Transverse colon (tissue), 4 donors: ENCODE measurements at places on chromosomes 2 and 18.

- no peak overlapping the region for H3K27ac ChIP-seq
- no peaks in the 10 kb centered on the region for H3K4me1 ChIP-seq
- no peak for DNase-seq
- H3K36me3 ChIP-seq, result no peaks in the 10 kb centered on the region
- no peaks in the 10 kb centered on the region for H3K27me3 ChIP-seq
- H3K4me3 ChIP-seq, result no peak overlapping the region
These were observed 66.1 kb upstream of the CDCA7 start for GRCh38 chr2:173288561-173288960.

- H3K4me3 ChIP-seq, result no peak overlapping the region
- no peaks in the 10 kb centered on the region for H3K27me3 ChIP-seq
- no peaks in the 10 kb centered on the region for H3K4me1 ChIP-seq
- no peak overlapping the region for H3K27ac ChIP-seq
- no peak for DNase-seq
- no peaks in the 10 kb centered on the region for H3K36me3 ChIP-seq
These were observed 1382.8 kb upstream of the CELF4 start for GRCh38 chr18:38948436-38948835.

- H3K4me3 ChIP-seq, result no peak overlapping the region
- no peaks in the 10 kb centered on the region for H3K36me3 ChIP-seq
- DNase-seq, result no peak
- no peak overlapping the region for H3K27ac ChIP-seq
- H3K27me3 ChIP-seq, result no peaks in the 10 kb centered on the region
These were observed 1149.1 kb upstream of the NRXN1 start for GRCh38 chr2:52181080-52181479.

DNA sequence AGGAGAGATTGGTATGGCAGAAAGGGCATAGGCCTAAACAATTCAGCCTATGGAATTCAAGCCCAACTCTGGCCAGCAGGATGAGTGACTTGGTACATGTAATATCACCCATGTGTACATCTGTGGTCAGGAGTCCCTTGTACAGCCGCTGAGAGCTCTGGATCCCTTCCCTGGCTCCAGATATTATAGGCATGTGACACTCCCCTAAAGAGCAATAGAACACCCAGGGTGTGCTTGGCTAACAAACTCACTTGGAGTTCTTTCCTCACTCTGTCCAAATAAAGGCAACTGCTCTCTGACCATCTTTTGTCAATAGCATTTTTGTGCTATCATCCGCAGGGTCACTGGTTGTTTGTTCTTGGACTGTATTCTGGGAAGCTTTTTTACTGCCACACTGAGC is 197.4 kb upstream of the NCKAP5 start:
- H3K27me3 ChIP-seq, result no peaks in the 10 kb centered on the region
- no peak for DNase-seq

DNA sequence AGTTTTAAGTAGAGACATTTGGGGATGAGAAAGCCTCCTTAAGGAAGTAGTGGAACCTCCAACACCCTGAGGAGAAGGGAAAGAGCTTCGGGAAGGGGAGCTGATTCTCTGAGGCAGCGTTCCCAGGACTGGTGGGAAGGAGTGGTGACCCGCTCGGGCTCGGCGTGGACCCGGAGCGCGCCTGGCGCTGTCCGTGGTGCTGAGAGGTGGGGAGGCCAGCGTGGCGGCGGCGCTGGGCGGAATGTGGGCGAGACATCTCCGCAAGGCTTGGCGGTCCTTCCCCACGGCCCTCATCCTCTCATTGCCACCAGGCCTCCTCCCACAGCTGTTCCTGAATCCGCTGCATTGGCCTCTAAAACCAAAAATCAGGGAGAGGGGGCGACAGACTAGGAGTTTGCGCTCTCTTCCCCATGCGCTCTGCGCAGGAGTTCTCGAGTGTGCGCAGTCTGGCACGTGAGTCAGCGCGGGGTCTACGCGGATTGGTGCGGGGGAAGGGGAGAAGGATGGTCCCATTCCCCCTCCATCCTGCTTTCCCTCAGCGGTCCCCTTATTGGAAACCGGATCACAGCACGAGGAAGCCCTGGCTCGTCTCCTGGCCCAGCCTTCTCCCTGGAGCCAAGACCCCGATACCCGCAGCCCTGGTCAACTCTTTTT is 857 bp downstream of the RESP18 start:
- H3K27me3 ChIP-seq, result peaks cover 63% of the 10 kb centered on the region
- peak; percentile 11 for DNase-seq
- no peaks in the 10 kb centered on the region for H3K4me1 ChIP-seq
- H3K4me3 ChIP-seq, result no peak overlapping the region
- no peak overlapping the region for H3K27ac ChIP-seq

DNA sequence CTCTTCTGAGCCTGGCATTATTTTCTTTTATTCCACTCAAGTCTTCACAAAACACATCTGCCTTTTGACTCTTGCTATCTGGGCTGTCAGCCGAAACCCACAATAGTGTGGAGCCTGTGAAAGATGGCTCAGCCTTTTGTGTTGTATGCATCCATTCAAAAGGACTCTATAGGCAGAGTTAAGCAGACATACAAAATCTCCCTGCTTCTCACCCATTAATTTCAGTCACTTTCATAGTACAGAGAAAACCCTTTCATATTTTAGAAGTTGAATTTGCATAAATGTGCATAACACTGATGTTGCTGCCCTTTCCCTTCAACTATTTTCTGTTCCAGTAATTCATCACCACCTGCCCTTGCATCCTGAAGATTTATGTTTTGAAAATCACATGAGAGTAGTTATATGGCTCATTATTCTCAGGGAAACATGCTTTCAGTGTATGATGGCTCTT is 154.6 kb downstream of the EVA1A start:
- no peak overlapping the region for H3K27ac ChIP-seq
- no peak overlapping the region for H3K4me3 ChIP-seq
- H3K36me3 ChIP-seq, result no peaks in the 10 kb centered on the region
- H3K27me3 ChIP-seq, result peaks cover 9% of the 10 kb centered on the region
- no peak for DNase-seq

DNA sequence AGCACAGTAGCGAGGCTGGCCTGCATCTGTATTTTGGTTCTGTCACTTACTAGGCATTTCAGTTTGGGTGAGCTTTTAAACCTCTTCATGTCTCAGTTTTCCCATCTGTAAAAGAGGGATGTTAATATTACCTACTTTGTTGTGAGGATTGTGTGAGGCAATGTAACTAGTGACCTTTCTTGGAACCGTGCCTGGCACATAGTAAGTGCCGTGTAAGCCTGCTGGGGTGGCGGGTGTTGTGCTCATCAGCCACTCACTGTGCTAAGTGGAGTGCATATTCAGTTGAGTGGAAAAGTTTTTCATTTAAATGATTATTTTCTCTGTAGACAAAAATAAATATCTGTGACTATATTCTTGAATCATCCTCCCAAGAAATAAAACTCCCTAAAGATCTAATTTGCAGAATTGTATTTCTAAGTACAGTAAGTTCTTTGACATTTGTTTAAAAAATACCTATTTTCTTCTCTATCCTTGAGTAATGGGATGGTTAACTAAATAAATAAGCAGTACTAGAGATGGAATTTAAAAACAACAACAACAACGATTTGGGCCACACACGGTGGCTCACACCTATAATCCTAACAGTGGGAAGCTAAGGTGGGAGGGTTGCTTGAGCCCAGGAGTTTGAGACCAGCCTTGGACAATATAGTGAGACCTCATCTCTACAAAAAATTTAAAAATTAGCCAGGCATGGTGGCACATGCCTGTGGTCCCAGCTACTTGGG is 56.7 kb downstream of the MALT1 start:
- DNase-seq, result no peak
- no peak overlapping the region for H3K27ac ChIP-seq
- no peak overlapping the region for H3K4me3 ChIP-seq
- no peaks in the 10 kb centered on the region for H3K4me1 ChIP-seq

GRCh38 chr2:188582211-188582610 is 290.5 kb downstream of the GULP1 start:
- no peaks in the 10 kb centered on the region for H3K4me1 ChIP-seq
- H3K27ac ChIP-seq, result no peak overlapping the region
- DNase-seq, result no peak
- H3K27me3 ChIP-seq, result no peaks in the 10 kb centered on the region
- H3K36me3 ChIP-seq, result no peaks in the 10 kb centered on the region

DNA sequence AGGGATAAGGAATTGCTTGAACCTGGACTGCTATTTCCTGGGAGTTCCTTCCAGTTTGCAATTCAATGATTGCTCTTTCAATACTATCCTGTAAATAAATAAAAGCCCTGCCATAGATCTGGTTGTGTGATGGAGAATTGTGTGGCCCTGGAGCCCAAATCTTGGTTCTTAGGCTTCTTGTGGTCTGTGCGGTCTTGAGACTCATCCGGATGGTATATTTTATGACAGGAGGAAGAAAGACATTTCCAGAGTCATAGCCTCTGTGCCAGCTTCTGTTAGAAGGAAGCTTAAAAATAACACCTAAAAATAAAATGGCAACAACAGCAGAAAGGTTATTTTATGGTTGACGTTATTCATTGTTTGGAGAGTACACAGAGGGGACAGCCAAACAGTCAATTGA is 137.7 kb downstream of the ABCA12 start:
- DNase-seq, result no peak
- H3K4me1 ChIP-seq, result no peaks in the 10 kb centered on the region
- no peak overlapping the region for H3K27ac ChIP-seq
- H3K4me3 ChIP-seq, result no peak overlapping the region
- H3K36me3 ChIP-seq, result no peaks in the 10 kb centered on the region

GRCh38 chr2:67499989-67500388 is 102.9 kb downstream of the ETAA1 start:
- no peaks in the 10 kb centered on the region for H3K36me3 ChIP-seq
- H3K4me1 ChIP-seq, result no peaks in the 10 kb centered on the region
- no peak for DNase-seq
- no peak overlapping the region for H3K4me3 ChIP-seq
- no peak overlapping the region for H3K27ac ChIP-seq
- H3K27me3 ChIP-seq, result no peaks in the 10 kb centered on the region

GRCh38 chr18:43875511-43875910 is 598.2 kb upstream of the SYT4 start:
- no peaks in the 10 kb centered on the region for H3K36me3 ChIP-seq
- DNase-seq, result no peak
- peak overlapping the region; percentile 19 for H3K27ac ChIP-seq

DNA sequence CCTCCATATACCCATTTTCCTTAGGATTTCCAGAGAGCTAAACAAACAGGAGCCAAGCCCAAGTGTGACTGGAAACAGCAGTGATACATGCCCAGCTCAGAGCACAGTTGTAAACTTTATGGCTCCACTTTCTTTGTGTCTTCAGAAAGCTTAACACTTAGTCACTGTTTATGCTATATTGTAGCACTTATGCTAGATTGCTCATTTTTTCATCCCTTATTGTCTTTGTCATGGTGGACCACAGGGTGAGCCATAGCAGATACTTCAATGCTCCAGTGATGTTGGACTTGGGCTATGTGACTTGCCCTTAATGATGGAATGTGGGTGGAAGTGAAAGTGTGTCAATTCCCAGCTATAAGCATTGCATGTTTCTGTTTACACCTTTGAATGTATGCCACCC is 401.6 kb downstream of the METTL4 start:
- no peak for DNase-seq
- H3K4me3 ChIP-seq, result no peak overlapping the region
- H3K36me3 ChIP-seq, result no peaks in the 10 kb centered on the region
- no peak overlapping the region for H3K27ac ChIP-seq
- no peaks in the 10 kb centered on the region for H3K27me3 ChIP-seq

DNA sequence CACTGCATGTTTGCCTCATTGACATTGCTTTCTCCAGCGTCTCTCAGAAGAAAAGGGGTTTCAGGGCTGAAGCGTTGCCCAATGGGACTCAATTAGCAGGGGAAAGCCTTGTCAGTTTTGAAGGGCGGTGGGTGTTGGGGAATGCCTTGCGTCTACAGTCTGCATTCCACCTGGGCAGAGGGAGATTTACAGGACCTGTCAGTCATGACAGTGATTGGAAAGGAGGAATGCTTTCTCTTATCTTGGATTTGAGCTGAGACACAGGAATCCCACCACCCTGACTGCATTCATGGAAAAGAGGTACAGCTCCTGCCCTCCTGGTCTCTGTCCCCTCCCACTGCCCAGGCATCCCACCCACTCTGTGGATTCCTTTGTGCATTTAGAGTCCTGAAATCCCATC is 123.9 kb downstream of the ACKR3 start:
- no peaks in the 10 kb centered on the region for H3K4me1 ChIP-seq
- H3K4me3 ChIP-seq, result no peak overlapping the region
- no peak overlapping the region for H3K27ac ChIP-seq

DNA sequence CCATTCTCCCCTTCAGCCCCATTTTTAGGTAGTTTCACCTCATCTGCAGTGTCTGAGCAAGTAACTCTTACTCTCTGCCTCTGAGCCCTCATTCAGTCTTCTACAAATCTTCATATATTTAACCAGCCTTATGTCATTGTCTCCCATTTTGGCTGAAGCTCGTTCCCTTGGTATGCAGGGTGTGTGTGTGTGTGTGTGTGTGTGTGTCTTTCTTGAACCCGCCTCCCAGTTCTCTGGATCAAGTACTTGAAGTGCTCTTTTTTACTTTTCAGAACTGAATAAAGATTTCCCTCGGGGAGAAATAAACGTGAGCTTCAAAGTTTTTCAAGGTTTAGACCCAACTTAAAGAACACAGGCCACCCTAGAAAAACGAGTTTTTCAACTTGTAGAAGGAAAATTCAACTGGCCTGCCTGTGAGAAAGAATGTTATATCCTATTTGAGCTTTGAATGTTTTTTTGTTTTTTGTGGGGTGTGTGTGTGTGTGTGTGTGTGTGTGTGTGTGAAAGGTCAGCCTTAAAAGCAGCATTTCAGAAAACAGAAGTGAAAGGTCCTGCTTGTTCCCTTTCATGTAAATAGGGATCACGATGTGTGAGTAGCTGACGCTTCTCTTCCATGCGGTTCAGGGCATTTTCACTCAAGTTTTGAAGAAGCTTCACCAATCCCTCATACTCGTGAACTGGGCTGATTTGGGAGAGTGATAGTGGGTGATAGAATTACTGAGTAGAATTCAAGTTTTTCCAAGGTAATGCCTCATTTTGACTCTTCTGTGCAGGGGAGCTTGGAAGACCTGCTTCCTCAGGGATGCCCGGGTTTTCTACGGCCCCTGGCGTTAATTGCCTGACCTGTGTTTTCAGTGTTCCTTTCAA is 50.6 kb upstream of the EML6 start:
- peaks cover 10% of the 10 kb centered on the region for H3K4me1 ChIP-seq
- H3K27ac ChIP-seq, result peak overlapping the region; percentile 83
- DNase-seq, result peak; percentile 28
- no peak overlapping the region for H3K4me3 ChIP-seq
- H3K27me3 ChIP-seq, result no peaks in the 10 kb centered on the region

DNA sequence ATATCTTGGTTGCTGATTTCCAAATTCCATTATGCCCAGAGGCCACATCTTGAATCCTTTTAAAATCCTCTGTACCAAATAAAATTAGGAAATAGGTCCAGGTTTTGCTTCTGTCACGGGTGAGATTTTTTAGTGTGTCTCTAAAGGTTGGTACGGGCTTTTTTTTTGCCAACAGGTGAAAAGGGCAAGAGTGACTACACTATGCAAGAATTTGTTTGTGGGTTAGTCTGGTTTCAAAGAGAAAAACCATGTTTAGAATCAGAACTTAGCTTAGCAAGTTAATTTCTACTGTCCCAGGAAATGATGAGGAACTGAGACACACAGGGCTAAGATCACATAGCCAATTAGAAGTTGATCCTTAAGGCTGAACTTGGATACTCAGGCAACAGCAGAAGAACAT is 41.7 kb downstream of the POLR1A start:
- H3K27ac ChIP-seq, result no peak overlapping the region
- H3K36me3 ChIP-seq, result no peaks in the 10 kb centered on the region
- H3K4me1 ChIP-seq, result no peaks in the 10 kb centered on the region
- DNase-seq, result no peak
- H3K4me3 ChIP-seq, result no peak overlapping the region

- H3K4me3 ChIP-seq, result no peak overlapping the region
- no peak overlapping the region for H3K27ac ChIP-seq
- DNase-seq, result no peak
- no peaks in the 10 kb centered on the region for H3K4me1 ChIP-seq
- no peaks in the 10 kb centered on the region for H3K36me3 ChIP-seq
- no peaks in the 10 kb centered on the region for H3K27me3 ChIP-seq
These were observed 125.7 kb downstream of the PDE1A start for GRCh38 chr2:182301093-182301492.
